HuH-7 (cell line): ENCODE measurements at places on chromosomes 6 and 20.

DNA sequence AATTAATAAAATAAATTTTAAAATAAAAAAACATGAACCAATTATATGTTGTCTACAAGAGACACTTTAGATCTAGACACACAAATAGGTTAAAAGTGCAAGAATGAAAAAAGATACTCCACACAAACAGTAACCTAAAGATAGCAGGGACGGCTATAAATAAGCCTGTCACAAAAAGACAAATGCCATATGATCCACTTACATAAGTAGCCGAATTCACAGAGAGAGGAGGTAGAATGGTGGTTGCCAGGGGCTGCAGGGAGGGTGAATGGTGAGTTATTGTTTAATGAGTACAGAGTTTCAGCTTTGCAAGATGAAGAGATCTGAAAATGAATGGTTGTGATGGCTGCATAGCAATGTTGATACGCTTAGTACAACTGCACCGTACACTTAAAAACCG, 32.7 kb downstream of the KATNA1 start:
- no peak for DNase-seq

- no peak for DNase-seq
Observed at GRCh38 chr6:38522322-38522721, 117.4 kb downstream of the BTBD9 start.

GRCh38 chr6:143183666-143184065, 123.0 kb downstream of the AIG1 start:
- DNase-seq, result no peak

GRCh38 chr6:167227984-167228383, 63.1 kb upstream of the UNC93A start:
- no peak for DNase-seq

DNA sequence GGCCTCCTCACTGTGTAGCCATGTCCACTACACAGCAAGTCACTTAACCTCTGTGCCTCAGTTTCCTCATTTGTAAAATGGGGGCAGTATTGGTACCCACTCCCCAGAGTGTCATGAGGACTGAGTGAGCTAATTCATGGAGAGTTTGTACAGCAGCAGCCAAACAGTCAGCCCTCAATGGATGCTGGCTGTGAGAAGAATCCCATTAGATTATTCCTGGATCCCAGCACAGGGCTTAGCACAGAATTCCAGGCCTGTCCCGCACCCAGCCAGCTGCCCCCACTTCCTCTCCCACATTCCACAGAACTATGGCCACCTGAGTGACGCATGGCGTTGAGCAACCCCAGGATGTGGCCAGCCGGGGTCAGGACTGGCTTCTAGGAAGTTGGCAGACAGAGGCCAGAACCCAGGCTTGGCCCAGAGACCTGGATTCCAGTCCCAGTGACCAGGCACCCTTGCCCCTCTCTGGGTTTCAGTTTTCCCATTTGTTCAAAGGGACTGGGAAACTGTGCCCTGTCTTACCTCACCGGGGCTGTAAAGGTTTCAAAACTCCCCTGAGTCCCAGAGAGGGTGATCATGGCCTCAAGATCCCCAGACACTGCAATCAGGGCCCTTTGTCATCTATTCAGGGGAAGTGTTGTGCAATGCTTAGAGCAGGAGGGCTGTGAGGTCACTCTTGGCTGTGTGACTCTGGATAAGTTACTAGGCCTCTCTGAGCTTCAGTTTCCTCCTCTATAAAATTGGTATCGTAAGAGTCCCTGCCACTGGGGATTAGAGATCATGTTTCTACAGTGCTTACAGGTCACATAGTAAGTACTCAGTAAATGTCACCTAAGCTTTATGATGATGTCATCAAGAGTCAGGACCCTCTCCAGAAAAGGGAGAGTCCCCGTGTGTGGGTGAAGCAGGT, 3.0 kb upstream of the TGM2 start:
- DNase-seq, result peak; percentile 70

- no peak for DNase-seq
Observed at GRCh38 chr20:58953050-58953449, 28.0 kb upstream of the NELFCD start.

- DNase-seq, result no peak
Observed at GRCh38 chr6:12047304-12047703, 35.2 kb downstream of the HIVEP1 start.

DNA sequence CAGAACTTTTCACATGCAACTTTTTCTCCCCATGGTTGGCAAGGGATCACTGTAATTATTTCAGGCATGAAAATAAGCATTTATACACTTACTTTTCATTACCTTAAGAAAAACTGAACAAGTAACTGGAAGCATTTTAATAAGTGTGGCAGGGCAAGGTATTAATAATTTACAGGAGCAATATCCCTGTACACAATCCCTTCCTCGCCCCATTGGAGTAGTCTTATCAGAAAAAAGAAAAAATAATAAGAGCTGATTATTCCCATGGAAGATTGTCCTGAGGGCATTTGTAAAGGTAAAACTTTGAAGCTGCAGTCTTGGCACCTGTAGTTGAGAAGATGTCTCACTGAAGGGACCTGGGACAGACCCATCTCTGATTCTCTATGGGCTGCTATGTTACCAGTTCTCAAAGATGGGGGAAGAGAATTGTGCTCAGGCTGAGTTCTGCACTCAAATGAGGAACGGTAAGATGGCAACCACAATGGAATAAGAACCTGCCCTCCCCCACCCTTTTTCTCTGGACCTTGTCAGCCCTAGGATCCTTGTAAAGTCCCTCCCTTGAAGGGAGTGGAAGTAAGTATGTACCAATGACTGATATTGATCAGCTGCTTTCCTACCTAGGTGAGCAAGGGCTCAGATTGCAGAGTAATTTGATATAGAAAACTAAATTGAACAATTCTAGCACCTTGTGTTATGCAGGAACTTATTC, 70.0 kb upstream of the AHI1 start:
- DNase-seq, result no peak

DNA sequence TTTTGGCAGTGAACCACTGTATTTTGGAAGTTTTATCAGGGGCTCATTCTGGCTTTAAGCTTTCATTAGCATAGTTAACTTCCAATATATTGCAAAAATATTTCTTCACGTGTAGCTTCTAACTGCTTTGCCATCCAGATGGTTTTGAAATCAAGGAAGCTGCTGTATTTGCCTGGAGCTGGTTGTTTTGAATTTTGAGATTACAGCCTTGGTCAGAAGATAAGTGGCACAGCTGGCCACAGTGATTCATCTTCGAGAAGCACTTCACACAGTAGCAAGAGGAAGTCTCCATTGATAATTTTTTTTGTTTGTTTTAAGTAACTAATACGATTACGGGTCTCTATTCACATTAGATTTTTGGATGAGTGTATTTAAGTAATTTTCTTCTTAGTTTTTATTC, 3.8 kb downstream of the APCDD1L start:
- no peak for DNase-seq

DNA sequence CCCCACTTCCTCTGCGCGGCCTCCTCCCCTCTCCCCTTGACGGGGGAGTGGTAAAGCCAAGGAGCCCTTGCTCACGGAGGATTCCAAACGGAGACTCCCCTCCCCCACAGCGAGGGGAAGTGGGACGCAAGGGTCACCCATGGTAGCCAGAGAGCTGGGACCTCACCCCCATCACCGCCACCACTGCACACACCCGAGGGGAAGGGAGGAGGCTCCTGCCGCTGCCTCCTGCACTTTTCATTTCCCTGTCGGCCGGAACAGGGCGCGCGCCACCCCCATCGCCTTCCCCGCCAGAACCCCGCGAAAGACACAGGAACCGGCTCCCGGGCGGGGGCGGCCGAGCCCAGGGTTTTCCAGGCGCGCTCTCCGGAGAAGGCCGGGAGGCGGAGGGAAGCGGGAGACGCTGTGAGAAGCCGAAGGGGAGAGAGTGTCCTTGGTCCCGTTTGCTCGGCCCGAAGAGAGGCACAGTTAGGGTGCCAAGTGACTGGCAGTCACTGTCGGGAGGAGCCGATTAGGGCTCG, 789 bp downstream of the CCND3 start:
- DNase-seq, result no peak

DNA sequence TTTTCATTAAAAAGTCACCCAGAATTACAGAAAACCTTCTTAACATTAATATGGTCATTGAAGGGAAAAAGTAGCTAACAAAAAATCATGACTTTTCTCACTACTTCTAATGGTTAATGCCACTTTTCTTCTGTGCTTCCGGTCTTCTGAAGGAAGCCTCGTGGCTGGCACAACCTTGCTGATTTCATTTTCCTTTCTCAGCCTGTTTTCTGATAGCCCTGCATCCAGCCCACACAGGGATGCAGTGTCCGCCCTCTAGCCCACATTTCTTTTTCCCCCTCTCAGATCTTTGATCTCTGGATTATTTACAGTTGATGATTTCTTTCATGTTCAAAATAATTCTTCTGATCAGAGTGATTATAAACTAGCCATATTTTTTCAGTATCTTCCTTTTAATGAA, 655.4 kb upstream of the EPHA7 start:
- no peak for DNase-seq

- no peak for DNase-seq
Observed at GRCh38 chr6:4295058-4295782, 159.8 kb upstream of the ECI2 start.

- peak; percentile 54 for DNase-seq
Observed at GRCh38 chr6:35727231-35727934, 9.4 kb upstream of the ARMC12 start.

- DNase-seq, result no peak
Observed at GRCh38 chr6:121563286-121563685, 127.8 kb downstream of the GJA1 start.

DNA sequence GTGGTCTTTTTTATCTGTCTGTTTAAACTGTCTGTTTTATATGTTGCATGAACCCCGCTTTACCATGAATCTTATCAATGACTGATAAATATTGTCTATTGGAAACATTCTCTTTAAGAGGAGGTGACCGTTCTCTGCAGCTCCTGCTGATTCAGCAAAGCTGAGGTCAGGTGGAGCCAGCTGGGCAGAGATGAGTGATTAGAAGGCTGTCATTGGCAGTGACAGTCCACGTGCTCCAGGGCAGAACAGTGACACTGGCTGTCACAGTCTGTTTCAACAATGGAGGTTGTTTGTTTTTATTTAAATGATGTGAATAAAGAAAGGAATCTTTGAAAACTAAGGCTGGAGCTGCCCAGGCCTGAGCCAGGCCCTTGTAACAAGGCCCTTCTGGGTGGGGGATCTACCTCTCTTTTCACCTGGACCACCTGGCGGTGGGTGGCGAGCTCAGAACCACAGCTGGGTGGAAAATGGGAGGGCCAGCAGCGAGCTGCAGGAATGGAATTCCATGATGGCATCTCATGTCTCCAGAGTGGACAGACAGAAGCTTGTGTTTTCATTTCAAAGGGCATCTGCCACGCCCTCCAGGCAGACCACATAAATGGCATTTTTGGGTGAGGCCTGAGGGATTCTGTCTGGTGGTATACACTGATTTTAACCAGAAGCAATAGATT, 12.6 kb downstream of the SYNJ2 start:
- DNase-seq, result no peak

GRCh38 chr6:124819346-124819745, 142.9 kb upstream of the RNF217 start:
- DNase-seq, result no peak

GRCh38 chr6:12386816-12387215, 96.7 kb downstream of the EDN1 start:
- no peak for DNase-seq

DNA sequence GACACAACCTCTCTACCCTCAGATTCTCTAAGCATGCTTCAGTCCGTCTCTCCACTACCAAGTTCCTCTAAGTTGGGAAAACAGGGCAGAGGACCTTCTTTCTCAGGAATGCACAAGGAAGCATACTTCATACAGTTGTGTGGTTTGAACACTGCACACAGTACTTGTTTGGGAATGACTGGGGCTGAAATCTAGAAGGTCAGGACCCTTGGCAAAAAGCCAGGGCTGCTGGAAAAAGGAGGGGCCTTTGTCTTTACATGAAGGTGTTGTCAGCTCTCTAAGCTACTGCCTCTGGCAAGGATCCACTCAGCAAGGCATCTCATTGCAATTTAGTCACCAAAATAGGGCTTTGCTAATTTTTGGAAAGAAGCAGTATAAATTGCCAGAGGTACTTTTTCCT, 20.7 kb upstream of the HEY2 start:
- DNase-seq, result no peak

DNA sequence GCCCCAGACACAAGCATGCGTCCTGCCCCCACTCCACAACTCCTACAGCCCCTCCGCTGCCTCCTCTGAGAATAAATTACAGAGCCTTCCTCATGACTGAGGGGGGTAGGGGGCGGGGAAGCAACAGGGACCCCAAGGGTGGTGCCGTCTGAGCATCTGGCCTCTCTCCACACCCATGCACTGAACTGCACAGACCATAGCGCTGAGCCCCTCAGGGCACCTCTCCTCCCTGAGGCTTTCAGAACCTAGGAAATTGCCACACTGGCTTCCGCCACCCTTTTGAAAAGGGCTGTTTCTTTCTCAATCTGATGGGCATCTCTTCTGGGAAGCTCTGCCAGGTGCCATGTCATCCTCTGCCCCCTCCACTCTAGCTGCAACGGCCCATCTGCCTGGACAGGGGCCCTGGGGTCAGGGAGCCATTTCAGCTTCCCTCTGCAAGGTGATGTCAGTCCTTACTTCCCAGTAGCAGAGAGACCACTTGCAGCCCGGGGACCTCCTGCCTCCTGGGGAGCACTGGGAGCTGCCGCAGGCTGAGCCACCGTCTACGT, 2.5 kb downstream of the CST7 start:
- DNase-seq, result no peak

GRCh38 chr6:17907406-17908229, 79.8 kb downstream of the KIF13A start:
- no peak for DNase-seq

DNA sequence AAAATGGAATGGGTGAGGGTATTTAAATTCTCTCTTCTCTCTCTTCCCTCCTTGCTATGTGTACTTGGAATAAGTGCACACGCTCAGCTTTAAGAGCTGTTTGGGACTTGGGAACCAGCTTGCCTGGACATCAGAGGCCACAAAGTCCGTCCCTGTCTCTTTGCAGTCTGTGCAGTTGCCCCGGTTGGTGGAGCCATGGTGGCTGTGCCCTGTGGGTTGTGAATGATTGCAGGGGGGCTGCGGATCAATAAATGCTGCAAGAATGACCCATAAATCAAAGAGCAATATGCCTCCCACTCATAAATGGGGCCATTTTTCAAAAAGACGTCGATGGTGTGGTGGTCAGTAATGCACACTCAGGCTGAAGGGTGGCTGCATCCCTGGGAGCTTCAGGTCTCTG, 135.1 kb upstream of the CST7 start:
- no peak for DNase-seq
